ENCODE measurements at places on chromosomes 2 and 18.

GRCh38 chr18:34915046-34915445 lies 126.2 kb upstream of the MAPRE2 start:
- no peak for DNase-seq

- no peak for DNase-seq
Observed at GRCh38 chr2:23571085-23571484, 186.1 kb downstream of the KLHL29 start.

DNA sequence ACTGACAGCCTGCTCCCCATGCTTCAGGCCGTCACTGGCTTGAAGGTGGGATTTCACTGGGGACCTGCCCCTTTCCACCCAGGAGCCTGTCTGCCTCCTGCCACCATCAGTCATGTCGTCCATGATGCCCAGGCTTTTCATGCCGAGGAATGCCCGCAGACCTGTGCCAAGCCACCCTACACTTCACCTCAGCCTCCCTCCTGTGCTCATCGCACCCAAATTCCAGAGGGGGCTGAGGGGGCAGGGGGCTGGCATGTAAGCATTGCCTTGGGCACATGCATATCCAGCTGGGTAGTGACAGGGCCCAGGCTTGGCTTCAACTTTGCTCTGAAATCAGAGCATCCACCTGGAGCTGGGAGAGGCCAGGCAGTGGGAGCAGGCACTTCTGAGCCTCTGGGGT lies 20.9 kb upstream of the RPRM start:
- no peak for DNase-seq

GRCh38 chr2:168293766-168294165 lies 46.4 kb upstream of the STK39 start:
- peak; percentile 24 for DNase-seq

- DNase-seq, result no peak
Observed at GRCh38 chr18:28995319-28995718, 818.4 kb upstream of the CDH2 start.

GRCh38 chr2:88247531-88247930 lies 77.4 kb downstream of the THNSL2 start:
- peak; percentile 45 for DNase-seq

- no peak for DNase-seq
Observed at GRCh38 chr2:200288670-200289429, 17.6 kb upstream of the SPATS2L start.

- DNase-seq, result peak; percentile 81
Observed at GRCh38 chr2:200862532-200863000, 1.9 kb downstream of the CLK1 start.

GRCh38 chr2:128319631-128320191 lies 1.0 kb upstream of the HS6ST1 start:
- no peak for DNase-seq

DNA sequence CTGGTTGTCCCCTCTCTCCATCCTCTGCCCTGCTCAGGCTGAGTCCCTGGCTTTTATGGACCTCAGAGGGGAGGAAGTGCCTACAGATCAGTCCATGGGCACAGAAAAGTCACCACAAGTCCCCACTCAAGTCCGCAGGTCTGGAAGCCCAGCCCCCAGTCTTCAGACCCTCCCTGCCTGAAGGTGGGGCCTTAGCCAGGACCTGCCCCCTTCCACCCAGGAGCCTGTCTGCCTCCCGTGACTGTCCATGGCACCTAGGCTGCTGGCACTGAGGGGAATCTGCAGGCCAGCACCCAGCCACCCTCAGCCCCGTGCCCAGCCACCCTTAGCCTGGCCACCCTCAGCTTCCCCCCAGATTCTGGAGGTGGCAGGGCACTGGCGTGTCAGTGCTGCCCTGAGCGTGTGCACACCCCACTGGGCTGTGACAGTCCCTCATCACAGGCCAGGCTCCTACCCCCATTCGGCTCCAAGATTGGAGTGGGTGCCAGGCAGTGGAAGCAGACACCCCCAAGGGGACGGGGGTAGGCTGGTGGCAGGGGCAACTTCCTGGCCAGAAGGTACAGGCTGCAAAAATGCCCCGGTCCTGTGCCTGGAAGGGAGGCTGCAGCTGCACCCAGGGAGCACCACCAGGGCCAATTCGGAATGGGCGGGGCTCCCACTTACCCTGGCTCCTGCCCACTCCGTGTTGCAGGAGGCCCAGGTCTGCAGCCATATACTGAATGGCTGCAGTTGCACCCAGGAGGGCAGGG lies 154.7 kb upstream of the RMP24 start:
- no peak for DNase-seq

- DNase-seq, result no peak
Observed at GRCh38 chr2:210177769-210178168, 6.6 kb upstream of the KANSL1L start.
